ENCODE measurements at places on chromosomes 5 and 9. TPM values are rescaled to one million over a fixed set of nuclear protein-coding genes. Genes with fewer than 3 reads are reported as not detected.
A peak's percentile ranks its signal among the peaks of the same experiment; 100 is the strongest.

CNTNAP3B gene
- 80.4 TPM for total RNA-seq

PITX1 gene
- total RNA-seq = 0.42 TPM

RNF183 gene
- total RNA-seq = not detected

GALNT12 gene
- 0.44 TPM for total RNA-seq

SLC1A3 gene
- 0.44 TPM for total RNA-seq

IL4 gene
- not detected for total RNA-seq

DUSP1 gene
- total RNA-seq = 46.5 TPM

DNA sequence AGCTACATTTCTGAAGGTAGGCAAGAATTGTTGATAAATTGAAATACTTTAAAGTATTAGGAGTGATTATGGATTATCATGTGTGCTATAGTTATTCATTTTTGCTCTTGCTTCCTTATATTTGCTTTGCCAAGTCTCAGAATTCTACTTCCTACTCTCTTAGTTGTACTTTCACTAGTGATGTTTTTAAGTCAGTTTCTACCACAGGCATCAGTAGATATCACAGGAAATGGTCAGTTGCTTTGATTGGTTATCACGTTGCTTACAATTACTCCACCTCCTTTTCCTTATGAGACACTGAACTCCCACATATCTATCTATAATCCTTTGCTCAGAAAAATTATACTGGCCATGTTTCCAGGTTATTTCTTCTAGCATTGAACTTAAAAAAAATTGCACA lies 472.8 kb downstream of the DMRTA1 start:
- no peak for DNase-seq

- no peak for DNase-seq
Measured at GRCh38 chr9:99002706-99003105, 59.0 kb downstream of the COL15A1 start.

GRCh38 chr9:95073918-95074317 lies 243.6 kb downstream of the FANCC start:
- no peak for DNase-seq

DNA sequence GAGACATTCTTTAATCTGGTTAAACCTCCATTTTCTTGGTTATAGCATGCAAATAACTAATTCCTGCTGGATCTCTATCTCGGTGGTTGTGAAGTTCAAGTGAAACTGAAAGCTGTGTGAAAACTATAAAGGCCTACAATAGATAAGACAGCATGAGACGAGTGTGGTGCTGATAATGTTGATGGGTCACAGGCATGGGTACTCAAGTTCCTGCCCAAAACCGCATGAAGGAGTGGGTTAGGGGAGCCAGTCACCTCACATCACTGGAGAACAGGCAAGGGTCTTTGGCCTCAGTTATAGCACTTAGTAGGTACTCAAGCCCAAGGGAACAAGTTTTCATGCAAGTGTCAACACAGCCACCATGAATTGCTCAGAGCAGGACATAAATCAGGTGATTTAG lies 16.7 kb downstream of the HMHB1 start:
- DNase-seq = no peak

DNA sequence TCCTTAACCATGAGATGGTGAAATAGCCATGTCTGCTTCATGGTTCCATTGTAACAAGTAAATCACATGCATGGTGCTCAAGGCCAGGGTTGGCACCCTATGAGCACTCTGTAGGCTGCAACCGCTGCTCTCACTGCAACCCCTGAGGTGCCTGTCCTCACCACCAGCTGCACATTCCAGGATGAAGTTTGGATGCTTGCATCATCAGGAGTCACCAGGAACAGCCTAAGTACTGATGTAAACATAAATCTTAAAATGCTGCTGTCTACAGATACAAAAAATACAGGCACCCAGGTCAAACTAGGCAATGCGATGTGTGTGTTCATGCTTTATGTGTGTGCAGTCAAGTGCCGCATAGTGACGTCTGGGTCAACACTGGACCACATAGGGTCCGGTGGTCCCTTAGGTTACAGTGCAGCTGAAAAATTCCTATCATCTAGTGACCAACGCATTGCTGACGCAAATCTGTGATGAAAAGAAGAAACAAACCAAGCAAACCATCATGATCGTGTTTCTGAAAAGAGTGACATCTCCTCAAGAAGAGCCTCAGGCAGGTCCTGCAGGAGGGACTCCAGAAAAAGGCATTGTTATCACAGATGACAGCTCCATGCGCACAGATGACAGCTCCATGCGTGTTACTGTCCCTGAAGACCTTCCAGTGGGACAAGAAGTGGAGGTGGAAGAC lies 234.8 kb downstream of the AUH start:
- no peak for DNase-seq

- peak; percentile 51 for DNase-seq
Measured at GRCh38 chr9:20884985-20885593, 146.4 kb downstream of the HACD4 start.

DNA sequence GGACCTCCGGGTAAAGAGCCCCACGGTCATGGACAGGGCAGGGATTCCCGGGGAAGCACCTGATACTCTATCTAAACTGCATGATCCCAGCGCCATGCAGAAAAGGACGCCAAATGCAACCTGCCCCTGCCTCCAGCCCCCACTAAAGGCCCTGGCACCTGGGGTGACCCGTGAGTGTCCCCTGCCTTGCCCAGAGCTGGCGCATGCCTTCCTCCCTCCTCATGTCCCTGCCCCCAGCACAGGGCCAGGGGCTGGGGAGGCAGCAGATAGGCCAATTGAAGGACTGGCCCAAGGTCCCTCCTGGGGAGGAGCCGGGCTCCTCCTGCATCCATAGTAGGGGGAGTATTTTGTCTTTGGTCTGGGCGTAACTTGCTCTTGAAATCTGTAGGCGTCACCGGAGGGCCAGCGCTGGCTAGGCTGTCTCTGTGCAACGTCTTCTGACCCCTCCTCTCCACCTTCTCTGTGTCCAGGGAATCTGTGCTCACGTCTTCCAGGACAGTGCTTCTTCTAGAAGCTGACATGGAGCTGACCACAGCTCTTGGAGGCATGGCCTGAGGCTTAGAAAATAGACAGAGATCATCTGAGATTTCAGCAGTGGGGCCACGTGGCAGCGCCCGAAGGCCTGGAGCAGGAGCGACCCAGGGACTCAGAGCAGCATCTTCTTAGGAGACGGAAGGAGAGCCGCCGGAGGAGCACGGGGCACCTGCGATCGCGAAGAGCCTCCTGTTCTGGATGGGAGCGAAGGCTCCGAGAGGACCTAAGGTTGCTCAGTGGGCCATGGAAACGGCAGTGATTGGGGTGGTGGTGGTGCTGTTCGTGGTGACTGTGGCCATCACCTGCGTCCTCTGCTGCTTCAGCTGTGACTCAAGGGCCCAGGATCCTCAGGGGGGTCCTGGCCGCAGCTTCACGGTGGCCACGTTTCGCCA lies 660 bp downstream of the SPAAR start:
- DNase-seq = no peak

GRCh38 chr9:103999375-104000062 lies 94.6 kb upstream of the SMC2 start:
- no peak for DNase-seq

- peak; percentile 26 for DNase-seq
Measured at GRCh38 chr5:135212361-135213026, 178.5 kb upstream of the PITX1 start.

DNA sequence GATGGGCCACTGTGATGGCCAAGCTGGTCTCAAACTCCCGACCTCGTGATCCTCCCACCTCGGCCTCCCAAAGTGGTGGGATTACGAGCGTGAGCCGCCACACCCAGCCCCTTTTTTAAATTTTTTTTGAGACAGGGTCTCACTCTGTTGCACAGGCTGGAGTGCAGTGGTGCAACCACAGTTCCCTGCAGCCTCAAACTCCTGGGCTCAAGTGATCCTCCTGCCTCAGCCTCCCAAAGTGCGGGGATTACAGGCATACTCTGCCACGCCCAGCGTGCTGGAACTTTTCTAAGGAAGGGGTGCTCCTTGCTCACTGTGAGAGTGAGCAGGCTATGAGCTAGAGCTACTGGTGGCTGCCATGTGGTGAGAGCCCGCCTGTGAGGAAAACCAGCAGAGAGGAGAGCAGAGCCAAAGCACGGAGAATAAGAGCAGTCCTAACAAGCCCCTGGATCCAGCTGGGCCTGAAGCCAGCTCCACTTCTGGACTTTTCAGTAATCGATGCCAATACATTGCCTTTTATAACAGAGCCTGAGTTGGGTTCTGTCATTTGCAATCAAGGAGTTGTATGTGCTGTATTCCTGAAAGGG lies 75.5 kb upstream of the UNC5A start:
- no peak for DNase-seq

- no peak for DNase-seq
Measured at GRCh38 chr9:972501-973294, 3.8 kb upstream of the DMRT3 start.

DNA sequence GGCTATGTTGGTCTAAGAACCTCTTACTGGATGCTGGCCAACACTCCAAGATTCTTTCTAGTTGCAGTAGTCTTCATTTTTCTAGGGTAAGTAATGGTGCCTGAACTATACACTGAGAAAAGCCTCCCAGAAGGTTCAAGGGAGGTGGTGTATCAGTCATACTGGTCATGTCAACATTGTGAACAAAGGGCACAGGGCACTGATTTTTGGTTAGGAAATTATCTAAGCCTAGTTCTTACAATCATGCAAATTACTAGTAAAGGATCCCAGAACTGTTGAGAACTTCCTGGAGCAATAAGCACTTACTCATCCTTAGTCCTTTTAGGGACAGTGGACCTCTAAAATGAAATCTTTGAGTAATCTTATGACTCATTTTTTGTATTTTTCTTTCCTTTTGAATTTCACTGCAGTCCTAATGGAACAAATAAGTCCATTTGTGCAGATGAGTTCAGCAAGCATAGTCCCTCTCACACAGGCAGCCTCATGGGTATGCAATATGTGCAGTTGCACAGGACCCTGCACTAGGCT lies 21.1 kb upstream of the CDC42SE2 start:
- DNase-seq = peak; percentile 26

DNA sequence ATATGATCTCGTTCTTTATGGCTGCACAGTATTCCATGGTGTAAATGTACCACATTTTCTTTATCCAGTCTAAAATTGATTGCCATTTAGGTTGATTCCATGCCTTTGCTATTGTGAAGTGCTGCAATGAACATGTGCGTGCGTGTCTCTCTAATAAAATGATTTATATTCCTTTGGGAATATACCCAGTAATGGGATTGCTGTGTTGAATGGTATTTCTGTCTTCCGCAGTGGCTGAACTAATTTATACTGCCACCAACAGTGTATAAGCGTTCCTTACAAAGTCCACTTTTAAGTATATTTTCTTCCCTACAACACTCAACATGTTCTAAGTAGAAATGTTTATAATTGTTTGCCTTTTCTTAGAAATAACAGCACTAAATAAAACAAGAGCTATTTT lies 521.9 kb downstream of the DTWD2 start:
- DNase-seq = no peak

GRCh38 chr9:87718852-87719612 lies 6.9 kb upstream of the CTSL start:
- DNase-seq = no peak

- DNase-seq = peak; percentile 79
Measured at GRCh38 chr5:78964889-78965288, 20.2 kb downstream of the ARSB start.

- DNase-seq = no peak
Measured at GRCh38 chr5:56608217-56608925, 207.0 kb upstream of the MAP3K1 start.

DNA sequence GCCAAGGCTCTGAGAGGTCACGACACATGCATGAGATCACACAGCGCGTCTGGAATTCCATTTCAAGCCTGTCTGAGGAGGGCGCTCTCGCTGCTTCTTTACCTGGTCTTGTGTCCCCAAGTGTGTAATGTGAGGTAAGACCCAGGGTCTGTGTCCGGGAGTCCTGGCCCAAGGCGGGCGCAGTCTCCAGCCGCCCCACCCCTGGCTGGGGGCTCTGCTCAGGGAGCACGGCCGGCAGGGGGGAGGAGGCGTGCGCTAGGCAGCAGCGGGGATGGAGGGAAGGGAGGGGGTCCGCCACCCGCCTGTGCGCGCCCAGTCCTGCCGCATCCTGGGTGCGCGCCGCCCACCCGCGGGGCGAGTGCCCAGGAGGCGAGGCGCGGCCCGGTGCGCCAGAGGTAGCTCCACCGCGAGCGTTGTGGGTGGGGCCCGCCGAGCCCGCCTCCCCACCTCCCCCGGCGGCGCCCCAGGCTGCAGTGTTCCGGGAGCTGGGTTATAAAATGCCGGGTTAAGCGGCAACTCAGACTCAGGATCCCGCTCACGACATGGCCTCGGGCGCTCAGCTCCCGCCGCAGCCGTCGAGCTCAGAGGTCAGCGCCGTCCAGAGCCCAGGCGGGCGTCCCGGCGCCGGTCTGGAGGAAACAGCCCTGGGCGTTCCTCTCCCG lies at the start of gene CCNI2:
Gene CCNI2 (plus strand): TSS at position 473 of the 662 bp plus-strand sequence. CDS start 70 bp downstream, at position 543.
- peak; percentile 50 for DNase-seq

GRCh38 chr9:7115606-7116005 lies 357.8 kb downstream of the KDM4C start:
- DNase-seq = no peak

GRCh38 chr5:150604010-150604409 lies 36.5 kb upstream of the SYNPO start:
- no peak for DNase-seq

GRCh38 chr9:21862871-21863270 lies 60.4 kb downstream of the MTAP start:
- DNase-seq = no peak

- no peak for DNase-seq
Measured at GRCh38 chr5:174231956-174232487, 186.5 kb downstream of the NSG2 start.

DNA sequence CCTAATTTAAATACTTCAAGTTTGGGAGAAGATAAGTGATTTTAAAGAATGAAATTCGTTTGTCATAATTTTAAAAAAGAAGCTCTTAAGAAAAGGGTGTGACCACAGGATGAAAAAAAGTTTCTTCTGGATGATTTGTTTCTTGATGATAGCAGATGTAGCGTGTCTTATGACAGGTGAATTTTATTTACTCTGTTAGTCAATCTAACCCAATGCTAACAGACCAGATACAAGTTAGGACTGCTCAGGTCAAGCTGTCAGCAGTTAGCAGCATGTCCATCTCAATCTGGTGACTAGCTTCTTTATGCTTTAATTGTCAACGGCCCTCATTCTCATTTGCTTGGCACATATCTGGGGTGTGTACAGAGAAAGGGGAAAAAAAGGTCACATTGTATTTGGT lies 456.0 kb downstream of the BNC2 start:
- no peak for DNase-seq

DNA sequence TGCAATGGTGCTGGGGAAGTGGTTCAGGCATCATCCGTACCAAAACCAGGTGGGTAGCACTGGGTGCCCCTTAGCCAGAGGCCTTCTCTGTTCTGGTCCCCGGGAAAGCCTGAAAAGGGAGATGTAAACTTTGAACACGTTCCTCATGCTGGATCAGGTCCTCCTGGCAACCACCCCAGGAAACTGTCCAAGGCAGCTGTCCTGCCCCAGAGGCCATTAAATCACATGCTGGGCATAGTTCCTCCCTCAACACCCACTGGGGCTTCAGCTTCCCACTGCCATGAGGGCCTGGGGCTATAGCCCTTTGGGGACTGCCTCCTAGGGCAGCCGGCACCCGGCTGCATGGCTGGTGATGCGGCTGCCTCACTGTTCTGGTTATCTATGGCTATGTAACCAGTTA lies 228.9 kb upstream of the MVB12B start:
- no peak for DNase-seq

GRCh38 chr5:82100303-82101077 lies 128.7 kb downstream of the ATG10 start:
- DNase-seq = no peak

GRCh38 chr9:92658611-92659010 lies 11.3 kb downstream of the IPPK start:
- no peak for DNase-seq

Measured in endothelial cell of umbilical vein (primary cell).